Activated CD8-positive, alpha-beta memory T cell treated with anti-CD3 and anti-CD28 coated beads for 24 hours (primary cell): ENCODE measurements at places on chromosomes 4 and X.

- no peak for DNase-seq
Observed at GRCh38 chr4:176874721-176875445, 82.2 kb upstream of the VEGFC start.

DNA sequence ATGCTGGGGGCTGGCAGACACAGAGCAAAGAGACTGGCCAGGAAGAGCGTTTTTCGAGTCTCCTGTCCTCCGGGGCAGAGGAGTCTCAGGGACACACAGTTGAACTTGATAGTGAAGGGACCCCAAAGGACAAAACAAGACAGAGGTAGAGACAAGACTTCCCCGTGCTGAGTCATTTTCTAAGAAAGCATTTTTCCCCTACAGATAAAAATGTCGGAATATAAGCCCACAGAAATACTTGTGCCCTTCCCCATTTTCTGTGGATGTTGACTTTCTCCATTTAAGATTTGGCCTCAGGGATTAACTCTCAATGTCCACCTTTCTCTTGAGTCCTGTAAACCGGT lies 523 bp upstream of the BTK start:
- DNase-seq, result no peak

GRCh38 chrX:97167333-97167732 lies 283.6 kb downstream of the RPA4 start:
- no peak for DNase-seq

DNA sequence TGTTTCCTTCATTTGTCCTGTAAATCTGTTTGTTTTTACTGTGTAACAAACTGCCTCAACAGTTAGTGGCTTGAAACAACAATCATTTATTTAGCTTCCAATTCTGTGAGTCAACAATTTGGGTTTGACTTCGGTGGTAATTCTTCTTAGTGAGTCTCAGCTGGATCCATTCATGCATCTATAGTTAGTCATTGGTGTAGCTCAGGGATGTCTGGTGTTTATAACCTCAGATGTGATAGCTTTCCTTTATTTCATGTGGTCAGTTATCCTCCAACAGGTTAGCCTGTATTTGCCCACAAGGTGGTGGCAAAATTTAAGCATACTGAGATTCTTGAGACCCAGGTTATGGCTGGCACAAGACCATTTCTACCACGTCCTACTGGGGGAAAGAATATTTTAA lies 1267.2 kb downstream of the RAPGEF2 start:
- DNase-seq, result no peak
